ENCODE measurements at places on chromosomes 3 and 15.

DNA sequence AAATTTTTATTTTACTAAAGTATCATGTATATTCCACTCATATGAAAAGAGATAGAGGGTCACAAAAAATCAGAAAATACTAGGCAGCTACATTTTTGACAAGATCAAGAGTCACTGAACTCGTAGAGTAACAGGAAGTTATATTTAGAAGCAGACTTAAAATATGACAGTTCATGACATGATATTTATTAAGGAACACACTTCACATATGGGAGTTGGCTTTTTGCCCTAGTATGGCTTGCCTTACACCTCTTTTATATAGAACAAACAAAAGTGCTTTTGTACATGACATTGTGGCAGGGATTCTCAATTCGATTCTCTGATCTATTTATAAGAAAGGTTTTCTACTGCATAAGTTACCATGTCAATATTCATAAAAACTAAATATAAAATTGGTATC lies 80.1 kb upstream of the GBE1 start:
- no peak for DNase-seq

DNA sequence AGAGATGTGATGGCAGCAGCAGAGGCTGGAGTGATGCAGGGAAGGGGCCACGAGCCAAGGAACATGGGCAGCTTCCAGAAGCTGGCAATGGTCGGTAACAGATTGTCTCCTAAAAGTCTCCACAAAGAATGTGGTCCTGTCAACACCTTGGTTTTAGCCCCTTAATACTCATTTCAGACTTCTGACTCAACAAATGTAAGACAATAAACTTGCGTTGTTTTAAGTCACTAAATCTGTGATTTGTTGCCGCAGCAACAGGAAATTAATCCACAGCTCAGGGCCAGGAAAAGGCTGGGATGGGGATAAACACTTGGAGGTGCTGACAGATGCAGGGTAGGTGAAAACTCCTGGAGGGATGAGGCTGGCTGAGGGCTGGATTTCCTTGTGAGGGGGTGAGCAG lies 69.9 kb downstream of the OXNAD1 start:
- no peak for DNase-seq

DNA sequence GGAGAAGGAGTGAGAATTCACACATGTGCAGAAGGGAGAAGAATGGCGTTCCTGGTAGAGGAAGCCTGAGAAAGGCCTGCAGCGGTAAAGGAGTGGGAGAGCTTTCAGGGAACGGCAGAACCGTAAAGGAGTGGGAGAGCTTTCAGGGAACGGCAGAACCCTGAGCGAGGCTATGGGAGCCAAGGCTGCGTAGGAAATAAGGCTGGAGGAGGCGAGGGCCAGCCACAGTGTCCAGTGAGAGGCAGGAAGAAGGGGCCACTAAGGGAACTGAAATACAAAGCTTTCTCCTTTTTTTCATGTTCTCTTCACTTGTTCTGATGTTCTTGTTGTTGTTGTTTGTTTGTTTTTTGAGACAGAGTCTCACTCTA lies 41.6 kb downstream of the GOLGA6L10 start:
- no peak for DNase-seq

DNA sequence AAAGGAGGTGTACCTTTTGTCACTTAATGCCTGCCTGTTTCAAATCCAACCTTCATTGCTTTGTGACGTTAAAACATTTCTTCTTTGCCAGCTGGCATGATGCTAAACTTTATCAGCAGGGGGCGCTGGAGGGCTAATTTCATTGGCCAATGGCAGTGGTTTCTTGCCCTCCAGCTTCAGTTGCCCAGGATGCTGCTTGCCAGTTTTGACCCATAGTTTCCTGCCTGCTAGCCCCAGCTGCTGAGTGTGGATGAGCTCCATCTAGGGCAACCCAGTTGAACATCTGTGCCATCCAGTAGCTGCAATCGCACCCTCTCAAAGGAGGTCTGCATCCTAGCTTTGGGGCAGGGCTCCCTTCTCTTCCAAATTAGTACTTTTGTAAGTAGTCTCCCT lies 22.1 kb downstream of the ACKR2 start:
- DNase-seq, result peak; percentile 34

- no peak for DNase-seq
These were observed 7.2 kb upstream of the LACTB start for GRCh38 chr15:63114465-63114864.

GRCh38 chr3:74501007-74501406 lies 113.5 kb downstream of the CNTN3 start:
- DNase-seq, result no peak

GRCh38 chr15:49830391-49830790 lies 209.5 kb downstream of the DTWD1 start:
- no peak for DNase-seq

GRCh38 chr3:48560648-48561018 lies 2.9 kb downstream of the UCN2 start:
- peak; percentile 53 for DNase-seq

DNA sequence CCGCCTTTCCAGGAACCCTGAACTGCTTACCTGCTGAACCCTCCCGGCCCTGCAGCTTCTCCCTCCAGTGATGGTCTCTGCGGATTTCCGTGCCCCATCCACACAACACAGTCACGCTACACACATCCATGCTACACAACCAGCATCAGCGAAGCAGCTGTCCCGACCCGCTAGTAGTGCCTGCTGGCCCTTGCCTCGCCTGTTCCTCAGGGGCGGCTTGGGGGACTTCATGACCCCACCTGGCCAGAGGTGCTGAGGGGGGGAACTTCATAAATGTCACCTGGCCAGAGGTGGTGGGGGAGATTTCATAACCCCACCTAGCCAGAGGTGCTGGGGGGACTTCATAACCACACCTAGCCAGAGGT lies 530 bp upstream of the TUBGCP5 start:
- DNase-seq, result peak; percentile 47

DNA sequence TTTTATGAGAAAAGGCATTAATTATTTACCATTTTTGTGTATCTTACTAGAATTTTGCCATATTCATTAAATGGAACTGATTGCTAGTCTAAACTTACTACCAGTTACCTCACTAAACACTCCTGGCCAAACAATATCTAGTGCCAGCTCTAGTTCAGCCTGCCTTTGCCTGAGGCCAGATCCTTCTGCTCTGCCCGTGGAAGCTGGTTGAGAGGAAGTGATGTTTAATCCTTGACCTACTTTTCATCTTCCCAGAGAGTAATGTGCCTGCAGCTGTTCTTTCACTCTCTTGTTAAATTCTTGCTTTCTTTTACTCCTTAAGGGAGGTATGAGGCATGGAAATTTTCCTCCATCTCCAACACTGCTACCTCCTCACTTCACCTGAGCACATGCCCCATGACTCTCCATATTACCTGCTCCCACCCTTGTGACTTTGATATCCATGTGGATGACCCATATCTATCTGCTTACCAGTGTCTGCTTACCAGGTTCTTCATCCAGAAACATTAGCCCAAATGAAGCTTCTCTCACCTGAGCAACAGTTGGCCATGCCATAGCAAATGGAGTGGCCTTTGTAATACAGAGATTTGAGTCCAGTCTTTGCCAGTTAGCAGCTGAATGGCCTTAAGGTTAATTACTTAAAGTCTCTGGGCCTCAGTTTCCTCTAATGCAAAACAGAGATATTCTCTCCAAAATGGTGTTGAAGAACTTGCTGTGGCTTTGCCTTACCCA lies 53.4 kb downstream of the UBE2E1 start:
- DNase-seq, result no peak

DNA sequence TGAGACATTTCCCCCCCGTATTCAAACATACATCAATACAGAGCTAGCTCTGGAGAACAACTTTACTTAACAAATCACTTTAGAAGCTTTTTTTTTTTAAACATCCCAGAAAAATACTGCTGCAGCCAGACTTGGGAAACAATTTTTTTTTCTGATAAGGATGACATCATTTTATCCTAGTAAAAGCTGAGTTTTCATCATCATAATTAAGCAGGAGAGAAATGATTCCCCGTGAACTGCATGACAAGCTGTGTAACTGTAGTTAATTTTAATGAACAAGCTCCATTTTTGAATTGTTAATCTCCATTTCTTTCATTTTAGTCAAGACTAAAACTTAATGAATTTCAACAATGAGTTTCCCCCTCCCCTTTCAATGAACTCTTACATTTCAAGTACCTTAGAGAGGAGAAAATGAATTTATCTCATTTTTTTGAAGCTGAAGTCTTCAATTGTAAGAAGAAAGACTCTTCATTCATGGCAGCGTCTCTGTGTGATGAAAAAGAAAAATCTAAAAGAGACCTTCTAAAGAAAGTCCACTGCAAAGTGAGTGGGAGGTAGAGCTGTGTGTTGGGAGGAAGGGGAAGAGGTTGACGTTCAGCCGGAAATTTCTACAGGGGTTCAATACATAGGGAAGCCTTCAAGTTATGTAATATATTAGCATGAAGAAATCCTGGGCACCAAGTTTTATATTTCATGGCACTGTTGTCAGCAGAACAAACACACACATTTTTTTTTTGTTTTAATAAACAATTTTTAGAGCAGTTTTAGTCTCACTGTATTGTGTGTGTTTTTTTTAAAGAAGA lies 31.7 kb downstream of the HES1 start:
- DNase-seq, result no peak

- no peak for DNase-seq
These were observed 30.4 kb downstream of the NFKBIZ start for GRCh38 chr3:101879623-101880284.

DNA sequence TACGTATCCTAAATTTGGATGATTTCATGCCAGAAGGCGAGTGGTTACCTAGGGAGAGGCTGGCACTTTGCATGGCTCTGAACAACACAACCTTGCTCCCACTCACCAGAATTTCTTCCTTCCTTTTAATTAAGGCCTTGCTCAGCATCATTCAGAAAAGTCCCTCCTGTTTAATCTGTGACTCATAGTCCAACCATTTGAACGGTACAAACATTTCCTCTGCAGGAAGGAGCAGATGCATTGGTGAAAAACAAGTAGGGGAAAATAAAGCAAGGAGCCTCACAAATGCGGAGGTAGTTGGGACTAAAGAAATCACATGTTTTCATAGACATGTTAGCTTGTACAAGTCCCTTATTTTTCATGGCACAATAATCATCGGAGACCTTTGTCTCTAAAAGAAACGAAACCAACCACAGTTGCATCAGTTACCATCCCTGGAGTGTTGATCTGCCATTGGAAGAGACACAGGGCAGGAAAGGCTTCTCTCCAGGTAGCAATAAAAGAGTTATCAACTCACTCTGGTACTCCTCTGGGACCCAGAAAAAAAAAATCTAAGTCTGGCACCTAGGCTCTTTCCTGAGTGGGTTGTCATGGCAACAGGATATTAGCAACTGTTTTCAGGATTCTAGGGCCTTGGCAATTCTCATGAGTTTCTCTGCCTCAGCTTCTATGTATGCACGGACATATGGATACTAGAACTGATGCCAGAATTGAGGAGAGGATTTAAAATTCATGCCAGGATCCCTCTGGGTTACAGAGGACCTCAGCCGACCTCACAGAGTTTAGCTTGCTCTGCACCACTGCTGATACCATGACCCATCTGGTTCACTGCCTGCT lies 255.4 kb upstream of the ARPP21 start:
- DNase-seq, result peak; percentile 18

DNA sequence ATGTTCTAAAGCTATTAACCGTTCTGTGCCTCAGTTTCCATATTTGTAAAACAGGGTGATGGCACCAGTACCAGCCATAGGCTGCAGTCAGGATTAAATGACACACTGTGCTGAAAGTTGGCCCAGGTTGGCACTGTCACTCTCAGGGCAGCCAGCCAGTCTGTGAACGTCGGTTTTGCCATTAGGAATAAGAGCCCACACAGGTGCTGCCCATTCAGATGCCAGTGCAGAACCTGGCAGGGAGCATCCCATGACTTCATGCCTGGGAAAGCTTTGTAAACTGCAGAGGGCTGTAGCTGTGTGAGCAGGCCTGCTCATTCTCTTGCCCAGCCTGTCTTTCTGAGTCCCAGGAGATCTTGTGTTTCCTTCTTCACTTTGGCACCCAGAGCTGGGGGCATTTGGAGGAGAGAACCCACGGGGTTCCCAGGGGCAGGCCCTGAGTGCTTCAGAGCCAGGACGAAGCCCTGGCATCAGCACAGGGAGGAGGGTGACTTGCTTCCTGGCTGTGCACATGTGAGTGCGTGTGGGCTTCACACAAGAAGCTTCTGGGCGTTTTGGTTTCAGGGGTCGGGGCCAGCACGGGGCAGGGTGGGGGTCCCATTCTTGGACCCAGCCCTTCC lies 46.9 kb downstream of the ZNF710 start:
- no peak for DNase-seq

DNA sequence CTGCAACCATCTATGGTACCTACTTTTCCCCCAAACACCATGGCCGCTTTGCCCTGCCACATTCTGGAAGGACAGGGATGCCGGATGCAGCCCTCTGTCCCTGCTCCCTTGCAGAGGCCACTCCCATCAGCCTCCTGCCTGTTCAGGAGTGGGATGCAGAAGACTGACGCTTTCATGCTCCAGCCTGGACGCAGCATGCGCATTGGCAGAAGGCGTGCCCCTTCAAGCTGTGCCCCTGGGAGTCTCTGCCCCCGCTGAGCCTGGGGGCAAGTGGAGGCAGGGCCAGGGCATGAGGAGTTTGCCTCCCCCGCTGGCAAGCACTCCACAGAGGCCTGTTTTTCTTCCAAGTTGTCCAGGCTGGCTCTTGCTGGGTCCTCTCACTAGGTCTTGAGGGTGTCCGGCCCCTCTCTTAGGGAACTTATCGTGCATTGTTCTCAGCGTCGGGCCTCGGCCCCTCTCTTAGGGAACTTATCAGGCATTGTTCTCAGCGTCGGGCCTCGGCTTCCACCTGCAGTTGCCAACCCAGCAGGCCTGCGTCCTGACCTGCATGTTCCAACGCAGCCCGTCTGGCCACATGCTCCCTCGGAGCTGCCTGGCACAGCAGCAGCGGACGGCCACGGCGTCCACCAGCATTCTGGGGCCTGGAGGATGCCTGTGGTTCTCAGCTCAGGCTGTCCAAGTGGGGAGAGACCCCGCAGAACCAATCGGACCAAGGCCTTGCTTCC lies 14.6 kb upstream of the SNRPA1 start:
- no peak for DNase-seq

DNA sequence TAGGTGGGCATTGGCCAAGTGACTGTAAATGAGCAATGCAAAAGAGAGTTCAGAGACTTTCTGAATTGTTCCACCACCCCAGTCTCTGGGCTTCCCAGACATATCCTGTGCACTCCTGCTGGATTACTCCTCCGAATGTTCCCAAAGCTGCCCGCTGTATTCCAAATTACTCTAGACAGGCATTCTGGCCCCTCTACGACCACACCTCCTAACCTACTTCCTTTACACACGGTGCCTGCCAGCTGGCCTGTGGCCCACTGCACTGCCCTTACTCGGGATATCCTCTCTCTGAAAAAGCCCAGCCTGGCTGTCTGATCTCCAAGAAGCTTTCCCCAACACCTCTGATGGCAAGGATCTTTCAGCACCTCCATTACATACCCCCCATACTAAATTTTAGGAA lies 66.6 kb downstream of the DUT start:
- no peak for DNase-seq

Measured in hepatic stellate cell (primary cell).